Hindlimb muscle (tissue), 1 donor: ENCODE measurements at places on chromosomes 13 and 19. TPM values are rescaled to one million over a fixed set of nuclear protein-coding genes. Genes with fewer than 3 reads are reported as not detected.

DNA sequence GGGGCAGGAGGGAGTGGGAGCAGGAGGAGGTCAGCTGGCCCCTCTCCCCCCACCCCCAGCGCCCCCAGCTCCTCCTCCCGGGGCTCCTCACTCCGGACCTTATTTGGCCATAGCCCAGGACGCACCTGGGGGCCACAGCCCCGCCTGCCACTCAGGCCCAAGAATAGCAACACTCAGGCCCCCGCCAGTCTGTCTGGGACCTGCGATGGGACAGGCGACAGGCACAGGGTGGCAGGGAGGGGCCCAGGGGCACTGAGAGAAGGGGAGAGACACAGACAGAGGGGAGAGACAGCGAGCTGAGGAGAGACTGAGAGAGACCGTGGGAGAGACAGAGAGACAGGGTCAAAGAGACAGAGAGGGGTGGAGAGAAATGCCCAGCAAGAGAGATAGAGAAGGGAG lies 10.2 kb downstream of the JOSD2 start:
- DNase-seq = no peak

GRCh38 chr19:15812060-15812722 lies 3.3 kb downstream of the OR10H1 start:
- no peak for DNase-seq

DNA sequence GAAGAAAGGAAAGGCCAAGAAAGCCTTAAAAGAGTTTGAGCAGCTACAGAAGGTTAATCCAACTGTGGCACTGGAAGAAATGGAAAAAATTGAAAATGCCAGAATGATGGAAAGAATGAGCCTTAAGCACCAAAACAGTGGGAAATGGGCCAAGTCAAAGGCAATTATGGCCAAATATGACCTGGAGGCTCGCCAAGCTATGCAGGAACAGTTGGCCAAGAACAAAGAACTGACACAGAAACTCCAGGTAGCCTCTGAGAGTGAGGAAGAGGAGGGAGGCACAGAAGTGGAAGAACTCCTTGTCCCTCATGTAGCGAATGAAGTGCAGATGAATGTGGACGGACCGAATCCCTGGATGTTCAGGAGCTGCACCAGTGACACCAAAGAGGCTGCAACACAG lies 5.1 kb downstream of the UTP14C start:
- no peak for DNase-seq

GRCh38 chr13:35143123-35143522 lies 201.1 kb downstream of the NBEA start:
- DNase-seq = no peak

- no peak for DNase-seq
Measured at GRCh38 chr13:42735010-42735409, 46.4 kb upstream of the FAM216B start.

GRCh38 chr13:28528848-28529247 lies 33.9 kb upstream of the FLT1 start:
- no peak for DNase-seq

- DNase-seq = no peak
Measured at GRCh38 chr13:81224209-81224833, 883.4 kb upstream of the SPRY2 start.

GRCh38 chr19:16615808-16616207 lies 12.2 kb downstream of the MED26 start:
- no peak for DNase-seq

DNA sequence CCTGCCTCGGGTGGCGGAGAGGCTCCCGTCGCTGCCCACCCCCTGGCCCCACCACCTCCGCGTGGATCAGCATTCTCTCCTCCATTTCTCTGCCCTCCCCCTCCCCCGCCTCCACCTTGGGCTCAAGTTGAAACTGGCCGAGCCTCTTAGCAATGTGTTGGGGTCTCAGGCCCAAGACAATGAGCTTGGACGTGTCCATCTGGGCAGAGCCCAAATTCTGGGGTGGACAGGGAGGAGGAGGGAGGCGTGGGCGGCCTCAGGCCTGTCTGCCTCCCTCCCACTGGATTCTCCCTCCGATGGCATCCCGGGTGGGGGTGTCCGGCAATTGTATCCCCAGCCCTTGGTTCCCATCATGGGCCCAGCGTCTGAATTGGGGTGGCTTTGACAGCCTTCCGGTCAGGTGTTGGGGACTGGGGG lies 1.2 kb downstream of the CELF5 start:
- no peak for DNase-seq

DNA sequence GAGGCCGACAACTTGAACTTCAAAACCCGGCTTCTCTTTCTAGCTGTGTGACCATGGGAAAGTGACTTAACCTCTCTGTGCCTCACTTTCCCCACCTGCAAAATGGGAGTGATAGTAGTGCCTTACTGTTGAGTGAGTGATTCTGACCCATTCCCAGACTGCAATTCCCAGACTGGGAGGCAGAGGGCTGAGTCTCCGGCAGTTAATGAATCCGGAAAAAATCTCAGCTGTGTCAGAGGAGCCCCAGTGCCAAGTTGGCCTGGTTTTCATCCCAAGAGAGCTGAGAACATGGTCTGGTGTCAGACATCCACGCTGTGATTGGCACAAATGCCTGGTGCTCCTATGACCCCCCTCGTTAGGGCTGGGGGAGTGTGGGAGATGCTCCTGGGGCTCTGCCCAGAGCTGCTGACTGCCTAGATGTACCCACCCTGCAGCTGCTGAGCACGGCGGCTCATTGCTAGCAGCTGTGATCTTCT lies 50.0 kb downstream of the PIN1 start:
- DNase-seq = peak; percentile 87

GRCh38 chr19:49348305-49349189 lies 13.3 kb downstream of the CD37 start:
- no peak for DNase-seq

- DNase-seq = no peak
Measured at GRCh38 chr19:42422092-42422900, 4.9 kb downstream of the LIPE start.

- DNase-seq = no peak
Measured at GRCh38 chr13:31706105-31706504, 33.2 kb upstream of the RXFP2 start.

- no peak for DNase-seq
Measured at GRCh38 chr19:35279985-35280821, 2.1 kb upstream of the HAMP start.

GRCh38 chr19:4298810-4299550 lies 3.2 kb downstream of the TMIGD2 start:
- no peak for DNase-seq

- no peak for DNase-seq
Measured at GRCh38 chr13:40161931-40162330, 504.5 kb downstream of the FOXO1 start.

- DNase-seq = peak; percentile 50
Measured at GRCh38 chr13:50613356-50613831, 230.1 kb downstream of the DLEU7 start.

The TEX26 gene
- not detected for polyA plus RNA-seq

The PCDH17 gene
- 6.1 TPM for polyA plus RNA-seq

The TPGS1 gene
- polyA plus RNA-seq = 10.1 TPM

The ZNF536 gene
- polyA plus RNA-seq = 2.0 TPM

The MEDAG gene
- polyA plus RNA-seq = 7.4 TPM

The KLF16 gene
- polyA plus RNA-seq = 13.6 TPM

The SYNE4 gene
- 0.27 TPM for polyA plus RNA-seq

The CTXN1 gene
- 2.6 TPM for polyA plus RNA-seq
